IMR-90 (cell line): ENCODE measurements at places on chromosomes 3 and 15. TPM values are rescaled to one million over a fixed set of nuclear protein-coding genes. Genes with fewer than 3 reads are reported as not detected.

GRCh38 chr3:10006762-10007090 lies 19.5 kb upstream of the FANCD2 start:
- no peak for DNase-seq

GRCh38 chr15:57619746-57620145 lies 28.0 kb downstream of the MYZAP start:
- no peak for DNase-seq

- DNase-seq = no peak
Measured at GRCh38 chr15:77533578-77534430, 98.9 kb downstream of the LINGO1 start.

DNA sequence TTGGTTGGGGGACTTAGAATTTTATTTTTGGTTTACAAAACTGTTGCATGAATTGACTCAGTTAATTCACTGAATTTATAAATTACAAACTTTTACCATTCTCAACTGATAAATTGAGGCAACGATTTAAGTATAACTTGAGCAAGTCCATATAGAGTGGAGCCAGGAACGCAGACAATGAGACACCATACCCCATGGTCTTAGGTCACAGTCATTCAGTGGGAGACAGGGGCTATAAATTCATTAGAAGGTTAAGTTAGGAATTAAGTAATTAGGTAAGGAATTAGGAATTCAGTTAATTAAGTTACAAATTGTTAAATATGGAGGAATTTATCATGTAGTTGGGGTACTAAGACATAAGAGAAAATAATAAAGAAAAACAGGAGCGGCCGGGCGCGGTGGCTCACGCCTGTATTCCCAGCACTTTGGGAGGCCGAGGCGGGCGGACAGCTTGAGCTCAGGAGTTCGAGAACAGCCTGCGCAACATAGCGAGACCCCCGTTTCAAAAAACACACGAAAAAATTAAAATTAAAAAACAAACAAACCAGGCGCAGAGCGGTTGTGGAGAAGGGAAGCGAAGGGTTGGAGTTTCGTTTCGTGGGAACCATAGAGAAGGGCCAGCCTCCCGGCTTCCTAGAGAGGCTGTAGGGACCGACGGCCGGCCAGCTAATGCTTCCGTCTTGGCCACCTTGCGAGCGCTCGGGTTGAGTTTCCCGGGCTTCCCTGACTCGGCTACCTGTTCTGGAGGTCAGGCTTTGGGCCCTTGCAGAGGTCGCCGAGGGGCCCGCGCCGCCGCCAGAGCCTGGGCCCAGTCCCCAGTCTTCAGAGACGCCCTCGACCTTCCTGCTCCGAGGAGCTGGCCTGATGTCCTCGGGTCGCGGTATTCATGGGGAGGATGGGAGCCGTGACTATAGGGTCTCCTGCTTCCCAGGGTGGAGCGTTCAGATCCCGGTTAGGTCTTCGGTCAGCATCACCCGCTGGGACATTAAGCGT lies at the start of gene ZNF619:
Gene ZNF619, plus strand, starts transcription at position 645 of the 993 bp plus-strand sequence. CDS start 858 bp downstream, outside the sequence.
- peak; percentile 73 for DNase-seq

SOX14 gene
- total RNA-seq = not detected in 2 replicates

ANKRD63 gene
- under 0.01 TPM in 1 of 2 replicates, not detected in the other for total RNA-seq

DNA sequence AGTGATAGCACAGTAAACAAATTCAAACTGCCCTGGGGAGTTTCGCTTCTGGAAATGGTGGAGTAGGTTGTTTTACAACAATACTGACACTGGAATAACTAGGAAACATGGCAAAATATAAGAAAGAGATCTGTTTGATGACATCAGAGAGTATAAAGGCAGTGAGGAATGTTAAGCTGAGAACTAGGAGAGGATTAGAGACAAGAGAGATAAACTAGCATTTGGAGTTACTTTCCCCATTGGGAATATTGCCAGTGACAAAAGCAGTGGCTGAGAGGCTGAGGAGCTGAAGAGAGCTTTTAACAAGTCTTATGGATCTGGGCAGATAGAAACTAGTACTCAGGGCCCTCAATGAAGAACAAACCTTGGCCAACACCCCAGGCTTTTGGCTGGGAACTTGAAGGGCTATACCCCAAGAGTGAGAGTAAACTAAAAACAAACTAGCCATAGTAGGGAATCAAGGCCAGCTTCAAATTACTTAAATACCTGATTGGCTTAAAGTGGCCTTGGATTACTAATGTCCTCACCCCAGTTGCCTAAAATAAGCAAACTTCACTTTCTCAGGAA lies 280.4 kb downstream of the KLF13 start:
- peak; percentile 57 for DNase-seq

KCNH8 gene
- total RNA-seq = not detected in 2 replicates

DNA sequence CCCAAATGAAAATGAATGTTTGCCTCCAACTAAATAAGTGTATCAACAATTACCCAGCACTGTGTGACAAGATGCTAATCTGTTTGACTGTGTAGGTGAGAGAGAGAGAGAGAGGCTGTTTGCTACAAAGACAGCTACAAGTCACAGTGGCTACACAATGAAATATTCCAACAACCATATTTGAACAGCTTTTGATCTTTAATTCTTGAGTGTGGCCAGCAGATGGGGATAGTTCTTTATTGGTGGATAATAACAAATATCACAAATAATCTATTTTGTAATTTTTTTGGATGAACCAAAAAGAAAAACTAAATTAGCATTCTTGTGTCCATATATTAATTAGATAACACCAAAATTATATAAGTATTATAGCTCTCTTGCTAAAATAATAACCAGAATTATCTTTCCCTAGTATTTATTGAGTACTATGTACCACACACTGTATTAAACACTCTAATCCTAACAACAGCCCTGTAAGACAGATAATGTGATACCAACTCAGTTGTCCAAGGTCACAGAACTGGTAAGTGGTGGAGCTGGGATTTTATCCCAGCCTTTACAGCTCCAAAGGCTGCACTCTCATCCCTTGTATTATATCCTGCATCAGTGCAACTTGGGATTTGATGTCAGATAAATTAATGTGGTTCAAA lies 61.9 kb upstream of the C3orf80 start:
- peak; percentile 47 for DNase-seq

ISLR gene
- total RNA-seq = under 0.01 TPM in 2 replicates

DNA sequence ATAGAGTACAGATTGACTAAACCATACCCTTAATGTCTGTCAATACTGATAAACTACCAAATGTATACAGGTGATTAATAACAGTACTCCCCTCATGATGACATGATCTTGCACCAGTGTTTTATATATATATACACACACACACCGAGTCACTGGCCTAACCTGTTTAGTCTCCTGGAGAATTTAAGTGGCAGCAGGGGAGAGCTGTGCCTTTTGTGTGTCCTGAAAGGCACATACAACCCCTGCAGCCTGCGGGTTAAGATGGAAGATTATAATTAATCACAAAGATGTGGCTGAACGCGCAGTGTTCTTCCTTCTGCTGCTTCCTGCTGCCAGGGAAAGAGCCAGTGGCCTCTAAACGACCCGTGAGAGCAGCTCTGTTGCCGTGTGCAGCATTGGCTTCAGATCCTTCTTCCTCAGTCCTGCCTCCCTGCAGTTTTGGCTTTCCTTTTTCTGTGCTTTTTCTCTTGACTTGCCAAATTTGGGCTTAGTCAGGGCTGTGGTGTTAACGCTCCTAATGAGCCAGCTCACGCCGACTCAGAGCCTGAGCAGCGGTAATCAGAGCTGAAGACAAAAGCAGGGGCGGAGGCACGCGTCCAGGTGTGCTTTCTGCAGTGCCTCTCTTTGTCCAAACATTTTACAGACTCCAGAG lies 42.5 kb upstream of the UBE3A start:
- DNase-seq = no peak

HTR3E gene
- not detected in 2 replicates for total RNA-seq

IL5RA gene
- not detected in 2 replicates for total RNA-seq

- DNase-seq = peak; percentile 82
Measured at GRCh38 chr15:101684384-101684783, 32.2 kb upstream of the TM2D3 start.

- DNase-seq = no peak
Measured at GRCh38 chr15:100124361-100124760, 217.4 kb downstream of the ADAMTS17 start.

DNA sequence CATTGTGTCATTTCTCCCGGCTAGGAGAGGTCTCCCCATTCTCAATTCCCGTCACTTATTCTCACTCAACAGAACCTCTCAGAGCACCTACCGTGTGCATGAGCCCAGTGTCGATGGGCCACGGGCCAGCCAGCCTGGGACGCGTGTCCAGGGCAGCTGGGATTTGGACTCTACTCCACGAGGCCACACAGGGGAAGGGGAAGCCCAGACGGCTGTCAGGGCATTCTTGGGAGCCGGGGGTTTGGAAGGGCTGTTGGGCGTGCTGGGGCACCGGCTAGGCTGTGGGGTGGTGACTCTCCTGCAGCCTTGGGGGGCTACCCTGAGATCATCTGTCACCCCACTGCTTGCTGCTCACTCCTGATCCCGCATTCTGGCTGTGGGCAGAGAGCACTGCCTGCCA lies 41.7 kb upstream of the PCSK6 start:
- DNase-seq = no peak

DNA sequence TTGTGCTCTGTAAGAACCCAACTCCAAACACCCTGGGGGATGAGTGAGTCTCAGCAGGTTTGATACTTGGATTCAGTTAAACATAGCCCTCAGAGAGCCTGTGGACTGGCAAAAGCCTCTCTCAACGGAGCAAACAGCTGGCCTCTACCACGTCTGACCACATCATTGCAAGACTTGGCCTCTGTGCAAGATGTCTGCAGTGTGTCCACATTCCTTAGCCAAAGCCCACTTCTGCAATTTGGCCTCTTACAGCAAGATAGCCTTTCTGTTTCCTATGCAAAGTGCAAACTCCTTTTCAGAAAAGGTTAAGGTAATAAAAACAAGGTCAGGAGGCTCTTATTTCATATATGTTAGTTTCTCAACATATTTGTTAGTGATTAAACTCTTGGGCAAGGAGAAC lies 27.9 kb downstream of the FBN1 start:
- peak; percentile 93 for DNase-seq

- DNase-seq = peak; percentile 46
Measured at GRCh38 chr3:187717572-187717971, 15.2 kb upstream of the RTP2 start.

DNA sequence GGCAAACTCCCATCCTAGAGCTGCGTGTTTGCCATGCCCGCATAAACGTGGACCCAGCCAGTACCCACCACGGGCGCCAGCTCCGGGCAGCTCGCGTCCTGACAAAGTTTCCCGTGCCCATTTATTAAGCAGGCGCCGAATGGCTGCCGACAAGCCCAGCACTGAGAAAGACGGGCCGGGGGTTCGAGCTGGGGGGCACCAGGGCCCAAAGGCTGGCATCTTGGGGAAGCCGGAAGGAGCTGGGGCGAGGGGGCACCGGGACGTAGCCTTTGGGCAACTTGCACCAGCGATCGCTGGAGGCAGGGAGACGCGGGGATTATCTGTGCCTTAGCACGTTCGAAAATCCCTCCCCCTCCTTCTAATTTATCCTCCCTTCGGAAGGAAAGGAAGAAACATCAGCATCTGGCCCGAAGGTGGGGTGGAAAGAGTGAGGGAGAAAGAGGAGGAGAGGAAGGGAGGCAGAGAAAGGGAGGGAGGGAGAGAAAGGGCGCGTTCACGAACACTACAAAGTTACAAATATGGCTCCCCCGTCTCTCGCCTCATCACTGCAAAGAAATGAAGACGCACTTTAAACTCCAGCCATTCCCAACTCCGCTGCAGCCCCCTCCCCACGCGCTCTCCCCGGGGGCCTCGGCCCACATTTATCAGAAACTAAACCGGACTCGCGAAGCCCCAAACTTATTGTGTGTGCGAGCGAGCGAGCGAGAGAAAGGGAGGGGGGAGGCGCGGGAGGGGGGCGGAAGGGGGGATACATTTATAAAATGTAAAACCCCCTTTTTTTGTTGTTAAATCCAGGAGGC lies 1.0 kb downstream of the ANP32A start:
- peak; percentile 47 for DNase-seq

GRCh38 chr3:183455089-183455488 lies 26.7 kb upstream of the MCF2L2 start:
- DNase-seq = peak; percentile 57

- no peak for DNase-seq
Measured at GRCh38 chr3:50124800-50125178, 30.3 kb upstream of the SEMA3F start.

- no peak for DNase-seq
Measured at GRCh38 chr3:57627976-57628375, 30.8 kb upstream of the ARF4 start.

DNA sequence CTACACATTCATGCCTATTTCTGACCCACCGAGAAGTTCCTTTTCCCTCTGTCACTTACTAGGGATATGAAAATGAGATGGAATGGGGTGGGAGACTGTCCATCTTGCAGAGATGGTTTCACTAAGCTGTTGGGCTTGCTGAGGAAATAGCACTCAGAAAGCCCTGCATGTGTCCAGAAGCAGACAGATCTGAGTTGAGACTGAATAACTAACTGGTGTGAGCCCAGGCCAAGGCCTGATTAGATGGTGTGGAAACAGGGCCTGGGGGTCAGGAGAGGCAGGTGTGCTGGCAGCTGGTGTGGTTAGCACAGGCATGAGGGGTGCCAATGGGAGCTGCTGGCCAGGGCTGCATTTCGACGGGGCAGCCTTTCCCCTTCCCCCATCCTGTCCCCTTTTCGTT lies 72.1 kb downstream of the CLSTN2 start:
- no peak for DNase-seq

GRCh38 chr3:159816512-159816911 lies 172.1 kb upstream of the IL12A start:
- DNase-seq = no peak

DNA sequence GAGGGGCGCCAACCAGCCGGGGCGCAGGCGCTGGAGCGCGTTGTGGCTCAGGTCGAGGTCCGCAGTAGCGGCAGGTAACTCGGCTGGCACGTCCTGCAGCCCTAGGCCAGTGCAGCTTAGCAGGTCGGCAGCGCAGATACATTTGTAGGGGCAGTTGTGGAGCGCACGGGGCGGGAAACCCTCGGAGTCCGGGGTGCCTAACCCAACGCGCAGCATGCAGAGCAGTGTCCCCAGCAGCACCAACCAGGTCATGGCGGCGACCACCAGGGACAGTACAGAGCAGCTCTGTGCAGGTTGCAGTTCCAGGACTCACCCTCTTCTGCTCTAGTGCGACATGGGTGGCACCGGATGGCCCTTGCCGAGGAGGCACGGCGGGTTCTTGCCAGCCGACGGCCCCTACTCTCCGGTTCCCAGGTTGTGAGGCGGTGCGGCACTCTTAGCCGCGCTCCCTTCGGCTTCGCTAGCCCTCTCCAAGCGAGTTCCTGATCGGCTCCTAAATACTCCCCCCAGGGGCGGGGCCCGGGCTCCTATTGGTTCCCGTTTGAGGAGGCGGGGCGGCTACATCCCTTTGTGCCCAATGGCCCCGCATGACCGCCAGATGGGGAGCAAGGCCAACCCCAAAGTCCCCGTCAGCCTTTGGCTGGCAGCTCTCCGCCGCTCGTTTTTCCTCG lies at the start of gene AMIGO3:
Gene AMIGO3, minus strand, starts transcription at position 471 of the 671 bp plus-strand sequence. Its CDS starts 219 bp downstream, at position 252.
- peak; percentile 86 for DNase-seq

DNA sequence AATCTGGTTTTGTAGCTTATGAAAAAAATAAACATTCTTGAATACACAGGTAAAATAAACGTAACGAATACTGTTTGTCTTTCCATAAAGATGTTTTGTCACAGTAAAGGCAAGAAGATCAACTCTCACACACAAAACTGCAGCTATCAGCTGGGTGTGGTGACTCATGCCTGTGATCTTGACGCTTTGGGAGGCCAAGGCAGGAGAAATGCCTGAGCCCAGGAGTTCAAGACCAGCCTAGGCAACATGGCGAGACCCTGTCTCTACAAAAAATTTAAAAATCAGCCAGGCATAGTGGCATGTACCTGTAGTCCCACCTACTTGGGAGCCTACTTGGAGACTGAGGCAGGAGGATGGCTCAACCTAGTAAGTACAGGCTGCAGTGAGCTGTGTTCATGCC lies 39.6 kb downstream of the CBLB start:
- DNase-seq = no peak

GRCh38 chr3:194570235-194570634 lies 63.0 kb downstream of the TMEM44 start:
- DNase-seq = no peak

GRCh38 chr3:158658889-158659288 lies 13.6 kb downstream of the LXN start:
- DNase-seq = no peak
